ENCODE measurements at places on chromosomes 16 and 17. TPM values are rescaled to one million over a fixed set of nuclear protein-coding genes. Genes with fewer than 3 reads are reported as not detected.

Gene MRPL28
- 26.6 TPM for total RNA-seq

Gene ADAD2
- total RNA-seq: not detected

Gene CMC2
- 48.5 TPM for total RNA-seq

Gene ZSCAN10
- total RNA-seq: not detected

Gene LPO
- total RNA-seq: not detected

Gene OR1A1
- not detected for total RNA-seq

Gene MPG
- 33.8 TPM for total RNA-seq

Gene C16orf89
- total RNA-seq: 1.3 TPM

Gene COPRS
- 24.7 TPM for total RNA-seq

Gene PKMYT1
- 5.9 TPM for total RNA-seq

Gene ZNF469
- 0.63 TPM for total RNA-seq

Gene KRTAP16-1
- not detected for total RNA-seq

Gene BAIAP3
- total RNA-seq: 9.1 TPM

Gene FOXJ1
- 3.8 TPM for total RNA-seq

Gene CES3
- 2.5 TPM for total RNA-seq

Gene NCBP3
- total RNA-seq: 60.7 TPM

Gene RNF135
- 1.9 TPM for total RNA-seq

Gene SPATA32
- not detected for total RNA-seq

Gene FBXW10
- 0.63 TPM for total RNA-seq

Gene PRR35
- total RNA-seq: not detected

Gene CRHR1
- 16.6 TPM for total RNA-seq

Gene SOCS1
- total RNA-seq: 0.63 TPM

Gene VMO1
- not detected for total RNA-seq

Gene SMIM36
- total RNA-seq: not detected

Gene INTS2
- total RNA-seq: 38.8 TPM

Gene WFDC1
- total RNA-seq: 0.31 TPM

Gene CNTROB
- 46.0 TPM for total RNA-seq

Gene RCVRN
- total RNA-seq: 0.31 TPM

Gene SLC5A10
- total RNA-seq: not detected

Gene MT1A
- total RNA-seq: not detected

Gene TBC1D26
- total RNA-seq: 4.4 TPM

Gene ZNF18
- total RNA-seq: 20.0 TPM

Gene SMYD4
- 19.4 TPM for total RNA-seq

Gene PIPOX
- total RNA-seq: 4.7 TPM

Gene TEKT3
- 1.3 TPM for total RNA-seq

Gene GUCY2D
- not detected for total RNA-seq

Gene EPN3
- total RNA-seq: 0.63 TPM

Gene CDT1
- 2.5 TPM for total RNA-seq

Gene CHST4
- not detected for total RNA-seq

Gene SDR42E2
- not detected for total RNA-seq

Gene RNF43
- total RNA-seq: 0.31 TPM

Gene ITGB3
- 4.7 TPM for total RNA-seq

Gene CCDC200
- not detected for total RNA-seq

Gene ZPBP2
- not detected for total RNA-seq

Gene TMEM220
- total RNA-seq: 1.9 TPM

Gene SEZ6
- 105 TPM for total RNA-seq

Data from parietal lobe (tissue), 2 donors.